ENCODE measurements at places on chromosomes 1 and 21.

DNA sequence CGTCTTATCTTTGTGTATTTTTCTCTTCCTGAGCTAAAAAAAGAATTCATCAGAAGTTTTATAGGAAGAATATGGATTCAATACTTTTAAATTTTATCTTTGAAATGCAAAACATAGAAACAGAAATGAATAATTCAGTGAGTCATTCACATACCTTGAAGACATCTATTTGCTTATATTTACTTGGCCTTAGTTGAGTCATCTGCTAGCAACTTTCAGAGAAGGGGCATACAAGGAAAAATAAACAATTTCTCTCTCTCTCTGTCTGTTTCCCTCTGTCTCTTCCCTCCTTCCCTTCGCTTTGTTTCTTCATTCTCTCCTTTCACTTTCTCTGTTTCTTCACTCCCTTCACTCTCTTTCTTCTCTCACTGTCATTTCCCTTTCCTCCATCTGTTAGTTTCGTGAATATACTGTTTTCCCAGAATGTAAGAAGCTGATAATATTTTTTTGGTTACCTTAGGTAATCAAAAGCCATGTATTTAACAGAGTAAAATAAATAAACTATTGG, 477.2 kb downstream of the BRINP3 start:
- DNase-seq, result no peak

DNA sequence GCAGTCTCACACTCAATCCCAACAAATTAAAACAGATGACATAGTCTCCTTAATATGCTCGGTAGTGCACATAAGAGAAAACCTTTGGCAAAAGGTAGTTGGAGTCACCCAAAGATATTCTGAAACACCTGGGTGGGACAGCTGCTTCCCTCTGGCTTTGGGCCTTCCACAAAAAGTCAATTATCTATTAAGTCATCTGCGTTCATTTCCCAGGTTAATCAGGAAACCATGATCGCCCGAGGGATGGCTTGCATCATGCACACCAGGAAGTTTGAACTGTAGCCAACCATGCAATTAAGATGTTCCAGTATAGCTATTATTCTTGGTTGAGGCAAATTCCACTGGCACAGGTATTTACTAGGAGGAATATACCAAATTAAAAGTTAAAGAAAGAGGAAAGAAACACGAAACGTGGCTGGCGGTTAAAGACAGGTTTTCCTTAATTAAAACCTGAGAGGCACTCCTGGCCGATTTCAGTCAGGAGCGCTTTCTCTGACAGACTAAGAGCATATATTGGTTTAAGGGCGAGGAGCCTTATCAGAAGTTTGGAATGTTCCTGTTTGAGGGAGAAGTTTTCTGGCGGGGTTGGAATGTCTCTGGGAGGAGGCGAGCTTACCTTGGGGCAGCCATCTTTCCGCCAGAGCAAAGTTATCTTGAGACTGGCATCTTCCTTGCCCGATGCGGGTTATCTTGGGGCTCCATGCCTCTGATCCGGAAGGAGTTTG, 19.9 kb downstream of the CLDN17 start:
- no peak for DNase-seq

- DNase-seq, result peak; percentile 31
Measured at GRCh38 chr1:207811920-207812720, 60.3 kb downstream of the CD46 start.

DNA sequence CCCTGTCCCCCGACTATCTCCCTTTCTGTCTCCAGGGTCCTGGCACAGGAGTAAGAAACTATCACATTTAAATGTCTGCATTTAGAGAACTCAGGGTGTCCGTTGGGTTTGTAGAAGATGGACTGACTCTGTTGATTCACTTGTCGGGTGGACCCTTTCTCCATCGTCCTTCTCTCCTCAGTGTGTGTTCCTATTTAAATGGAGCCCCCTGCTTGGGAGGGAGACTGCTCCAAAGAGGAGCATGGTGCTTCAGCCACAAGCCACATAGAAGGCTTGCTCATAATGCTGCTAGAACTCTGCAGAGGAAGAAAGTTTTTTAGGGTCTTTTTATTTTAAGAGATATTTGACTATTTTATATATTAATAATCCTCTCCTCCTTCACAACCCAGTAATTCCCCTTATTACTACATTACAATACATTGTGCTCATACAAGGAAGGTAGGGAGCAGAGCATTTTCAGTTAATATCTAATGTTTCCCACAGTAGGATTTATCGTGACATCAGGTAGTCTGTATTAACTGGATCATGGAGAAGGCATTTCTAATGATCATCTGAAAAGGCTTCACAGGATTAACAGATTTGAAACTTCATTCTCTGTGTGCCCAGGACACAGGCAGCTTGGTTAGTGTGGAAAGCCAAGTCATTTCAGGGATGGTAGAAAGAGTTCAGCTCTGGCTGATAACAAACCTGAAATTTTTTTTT, 13.8 kb downstream of the FGGY start:
- DNase-seq, result no peak

DNA sequence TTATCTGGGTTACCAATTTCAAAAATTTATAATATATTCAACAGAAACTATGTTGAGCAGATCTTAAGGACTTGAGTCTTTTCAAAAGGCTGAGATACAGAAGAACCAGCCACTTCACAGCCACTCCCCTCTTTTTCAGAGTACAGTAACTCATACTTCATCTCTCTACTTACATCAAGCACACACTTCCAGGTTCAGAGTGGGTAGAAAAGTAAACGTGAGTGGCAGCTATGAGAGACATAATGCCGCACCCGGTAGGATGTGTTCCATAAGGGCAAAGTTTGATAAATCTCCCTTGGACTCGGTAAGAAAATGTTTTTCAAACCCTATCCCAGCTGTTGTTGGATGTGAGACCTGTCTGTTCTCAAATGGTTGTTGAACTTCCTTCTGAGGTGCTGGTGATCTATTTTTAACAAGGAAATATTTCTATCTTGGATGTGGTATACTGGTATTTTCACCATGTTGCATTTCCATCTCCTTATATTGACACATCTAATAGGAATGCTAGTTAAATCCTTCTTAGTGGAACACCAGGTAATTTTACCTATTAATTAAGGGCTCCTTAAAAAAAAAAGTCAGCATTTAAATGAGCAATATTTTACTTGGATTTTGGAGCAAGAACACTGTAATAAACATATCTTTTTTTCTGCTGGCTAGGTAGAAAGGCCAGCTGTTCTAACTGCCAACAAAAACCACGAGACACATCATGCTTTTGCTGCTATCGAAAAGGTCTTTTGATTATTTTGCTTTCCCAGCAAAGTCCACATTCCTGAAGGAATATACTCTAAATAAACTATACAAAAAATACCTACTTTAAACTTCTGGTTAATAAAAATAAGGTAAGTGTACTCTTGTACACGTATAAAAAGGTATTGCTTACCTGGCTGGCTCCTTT, 28.2 kb downstream of the CNN3 start:
- DNase-seq, result no peak

DNA sequence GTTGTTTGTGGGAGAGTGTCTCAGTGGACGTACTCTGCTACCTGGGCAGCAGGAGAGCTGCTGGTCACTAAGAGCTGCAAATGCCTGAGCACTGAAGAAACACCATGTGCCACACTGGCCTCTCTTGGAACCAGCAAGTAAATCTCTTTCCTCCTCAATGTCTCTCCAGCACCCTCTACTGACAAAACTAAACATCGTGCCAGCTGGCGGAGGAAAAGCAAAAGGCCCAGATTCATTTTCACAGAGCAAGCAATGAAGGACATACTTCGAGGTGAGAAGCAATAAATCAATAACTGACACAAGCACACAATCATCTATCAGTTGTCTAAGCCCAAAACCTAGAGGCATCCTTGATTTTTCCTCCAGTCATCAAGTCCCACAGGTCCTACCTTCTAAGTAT, 78.1 kb downstream of the RERE start:
- DNase-seq, result no peak

DNA sequence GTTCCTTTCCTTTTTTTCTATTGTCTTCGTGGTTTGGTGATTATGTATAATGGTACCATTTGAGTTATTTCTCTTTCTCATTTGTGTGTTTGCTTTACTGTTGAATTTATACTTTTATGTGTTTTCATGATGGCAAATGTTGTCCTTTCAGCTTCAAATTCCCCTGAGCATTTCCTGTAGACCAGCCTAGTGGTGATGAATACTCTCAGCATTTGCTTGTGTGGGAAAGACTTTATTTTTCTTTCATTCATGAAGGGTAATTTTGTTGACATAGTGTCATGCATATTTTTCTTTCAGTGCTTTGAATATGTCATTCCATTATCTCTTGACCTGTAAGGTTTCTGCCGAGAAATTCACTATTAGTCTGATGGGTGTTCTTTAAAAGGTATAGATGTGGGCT, 166.6 kb upstream of the GORAB start:
- no peak for DNase-seq

- no peak for DNase-seq
Measured at GRCh38 chr21:27681038-27681437, 714.1 kb upstream of the ADAMTS5 start.

GRCh38 chr1:168742994-168743650, 14.1 kb upstream of the DPT start:
- DNase-seq, result no peak

GRCh38 chr1:239023732-239024360, 362.5 kb upstream of the CHRM3 start:
- DNase-seq, result no peak

- peak; percentile 84 for DNase-seq
Measured at GRCh38 chr1:152459596-152460528, 45.8 kb upstream of the CRNN start.

- no peak for DNase-seq
Measured at GRCh38 chr1:184473176-184473966, 86.5 kb downstream of the C1orf21 start.

GRCh38 chr1:146036965-146037646, 15.6 kb upstream of the HJV start:
- peak; percentile 90 for DNase-seq

DNA sequence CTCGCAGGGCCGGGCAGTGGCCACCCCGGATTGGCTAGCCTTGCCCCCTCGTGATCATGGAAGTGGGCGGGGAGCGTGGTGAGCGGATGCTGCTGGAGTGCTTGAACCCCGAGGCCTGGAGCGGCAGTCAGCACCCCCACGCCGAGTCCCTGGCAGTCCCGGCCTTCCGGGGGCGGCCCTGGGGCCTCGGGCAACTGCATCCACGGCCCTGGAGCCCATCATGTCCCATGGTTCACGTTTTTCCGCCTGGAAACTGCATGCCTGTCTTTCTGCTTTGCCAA, 45.6 kb downstream of the CDC7 start:
- no peak for DNase-seq

DNA sequence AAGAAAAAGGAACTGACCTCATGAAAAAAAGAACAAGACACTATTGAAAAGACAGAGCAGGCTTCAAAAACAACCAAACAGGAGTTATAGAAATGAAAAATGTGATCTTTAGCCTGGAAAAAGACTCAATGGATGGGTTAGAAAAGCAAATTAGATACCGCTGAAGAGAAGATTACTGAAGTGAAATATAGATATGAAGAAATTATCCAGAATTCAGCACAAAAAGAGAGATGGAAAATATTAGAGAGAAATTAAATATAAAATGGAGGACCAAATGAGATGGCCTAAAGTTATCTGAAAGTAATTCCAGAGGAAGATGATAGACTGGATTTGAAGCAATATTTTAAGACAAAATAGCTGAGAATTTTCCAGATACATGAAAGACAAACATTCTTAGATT, 63.0 kb downstream of the SLC37A1 start:
- no peak for DNase-seq

- no peak for DNase-seq
Measured at GRCh38 chr1:114088392-114089299, 65.0 kb downstream of the SYT6 start.

DNA sequence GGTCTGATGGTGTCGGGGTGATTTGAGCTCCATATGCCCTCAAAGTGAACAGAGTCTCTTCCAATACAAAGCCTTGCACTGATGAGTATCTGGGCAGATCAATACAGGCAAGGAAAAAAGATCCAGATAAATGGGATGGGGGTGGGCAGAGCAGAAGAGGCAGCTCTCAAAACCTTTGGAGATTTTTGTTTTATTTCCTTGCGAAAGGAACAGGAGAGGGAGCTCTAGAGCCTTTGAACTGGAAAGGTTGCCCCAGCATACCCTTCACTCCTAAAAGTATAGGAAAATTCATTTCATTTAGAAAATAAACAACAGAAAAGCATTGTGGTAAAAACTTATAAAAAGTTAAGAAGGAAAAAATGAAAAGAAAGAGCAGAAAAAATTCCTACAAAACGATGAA, 31.4 kb upstream of the OLIG2 start:
- DNase-seq, result no peak

GRCh38 chr1:20448671-20449071, 37.3 kb downstream of the CAMK2N1 start:
- DNase-seq, result no peak

DNA sequence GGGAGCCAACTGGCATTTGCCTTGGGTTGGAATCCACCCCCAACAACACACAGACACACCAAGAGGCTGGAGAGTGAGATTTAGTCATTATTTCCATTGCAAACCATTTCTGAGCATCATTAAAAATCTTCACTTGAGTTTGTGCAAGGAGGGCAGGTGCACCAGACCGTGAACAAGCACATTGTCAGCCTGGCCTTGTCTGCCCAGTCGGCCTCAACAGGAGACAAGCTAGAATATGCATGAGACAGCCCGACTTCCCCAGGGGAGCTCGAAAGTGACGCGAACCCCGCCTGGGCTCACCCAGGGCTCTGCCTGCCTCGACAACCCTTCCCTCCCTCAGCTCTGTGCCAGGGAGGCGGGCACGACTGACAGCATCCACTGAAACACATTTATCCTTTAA, 15.4 kb upstream of the GUCA2B start:
- no peak for DNase-seq

- DNase-seq, result no peak
Measured at GRCh38 chr1:94549706-94550105, 8.1 kb upstream of the F3 start.

GRCh38 chr1:175274368-175274767, 81.8 kb upstream of the KIAA0040 start:
- peak; percentile 10 for DNase-seq

DNA sequence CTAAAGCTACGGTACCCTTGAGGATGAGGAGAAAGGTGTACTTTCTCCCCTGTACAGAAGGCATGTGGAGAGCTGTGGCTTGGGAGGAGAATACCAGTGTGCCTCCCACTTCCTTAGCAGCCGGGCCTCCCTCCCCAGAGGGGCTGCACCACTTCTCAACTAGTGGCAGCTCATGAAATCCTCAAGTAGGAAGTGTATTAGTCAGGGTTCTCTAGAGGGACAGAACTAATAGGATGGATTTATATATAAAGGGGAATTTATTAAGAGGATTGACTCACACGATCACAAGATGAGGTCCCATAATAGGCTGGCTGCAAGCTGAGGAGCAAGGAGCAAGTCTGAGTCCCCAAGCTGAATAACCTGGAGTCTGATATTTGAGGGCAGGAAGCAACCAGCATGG, 53.1 kb upstream of the PPP2R5A start:
- no peak for DNase-seq
